ENCODE measurements at places on chromosomes 1 and 21.

DNA sequence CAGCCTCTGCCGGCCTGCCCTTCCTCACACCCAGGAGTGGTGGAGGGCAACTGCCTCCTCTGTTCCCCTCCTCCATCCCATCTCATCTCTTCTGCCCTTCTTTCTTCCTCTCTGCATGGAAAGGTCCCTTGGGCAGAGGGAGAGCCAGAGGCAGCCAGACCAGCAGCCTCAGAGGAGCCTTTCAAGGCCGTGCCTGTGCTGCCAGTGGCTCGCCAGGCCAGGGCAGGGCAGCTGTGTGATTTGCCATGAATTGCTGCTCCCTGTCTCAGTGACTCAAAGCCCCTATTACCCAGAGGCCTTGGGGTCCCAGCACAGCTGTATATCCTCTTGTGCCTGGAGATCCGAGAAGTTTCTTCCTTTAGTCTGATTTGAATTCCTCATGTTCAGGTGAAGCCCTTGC is 21.9 kb downstream of the TMCC2 start:
- DNase-seq: no peak

- DNase-seq: no peak
Observed at GRCh38 chr1:107019166-107019565, 37.3 kb upstream of the PRMT6 start.

DNA sequence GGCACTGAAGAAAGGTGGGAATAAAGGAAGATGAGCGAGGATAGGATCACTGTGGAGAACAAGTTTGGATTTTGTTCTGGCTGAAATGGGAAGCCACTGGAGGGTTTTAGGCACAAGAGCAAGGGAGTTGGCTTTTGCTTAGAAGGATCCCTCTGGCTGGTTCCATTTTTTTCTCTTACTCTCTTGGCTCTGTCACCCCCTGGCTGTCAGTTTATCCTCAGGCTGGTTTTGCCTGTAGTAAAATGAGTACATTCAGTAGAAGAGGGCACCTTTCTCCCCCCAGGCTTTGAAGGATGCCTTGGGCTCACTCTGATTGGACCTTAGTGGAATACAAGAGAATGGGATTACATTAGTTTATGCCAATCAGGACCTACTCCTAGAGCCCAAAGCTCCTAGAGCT is 17.1 kb downstream of the CACHD1 start:
- no peak for DNase-seq

- DNase-seq: no peak
Observed at GRCh38 chr1:162974810-162975209, 94.4 kb upstream of the RGS4 start.

- no peak for DNase-seq
Observed at GRCh38 chr1:32957017-32957416, 7.6 kb downstream of the RNF19B start.
